Stimulated activated CD4-positive, alpha-beta T cell treated with anti-CD3 and anti-CD28 coated beads, TNF-alpha, amount 100 ng/mL, for 1 hour (primary cell): ENCODE measurements at places on chromosomes 1 and 21.

- peak; percentile 80 for DNase-seq
These were observed 8.7 kb upstream of the UMODL1 start for GRCh38 chr21:42062236-42063022.

GRCh38 chr1:224897529-224898327 lies 31.7 kb upstream of the DNAH14 start:
- no peak for DNase-seq

DNA sequence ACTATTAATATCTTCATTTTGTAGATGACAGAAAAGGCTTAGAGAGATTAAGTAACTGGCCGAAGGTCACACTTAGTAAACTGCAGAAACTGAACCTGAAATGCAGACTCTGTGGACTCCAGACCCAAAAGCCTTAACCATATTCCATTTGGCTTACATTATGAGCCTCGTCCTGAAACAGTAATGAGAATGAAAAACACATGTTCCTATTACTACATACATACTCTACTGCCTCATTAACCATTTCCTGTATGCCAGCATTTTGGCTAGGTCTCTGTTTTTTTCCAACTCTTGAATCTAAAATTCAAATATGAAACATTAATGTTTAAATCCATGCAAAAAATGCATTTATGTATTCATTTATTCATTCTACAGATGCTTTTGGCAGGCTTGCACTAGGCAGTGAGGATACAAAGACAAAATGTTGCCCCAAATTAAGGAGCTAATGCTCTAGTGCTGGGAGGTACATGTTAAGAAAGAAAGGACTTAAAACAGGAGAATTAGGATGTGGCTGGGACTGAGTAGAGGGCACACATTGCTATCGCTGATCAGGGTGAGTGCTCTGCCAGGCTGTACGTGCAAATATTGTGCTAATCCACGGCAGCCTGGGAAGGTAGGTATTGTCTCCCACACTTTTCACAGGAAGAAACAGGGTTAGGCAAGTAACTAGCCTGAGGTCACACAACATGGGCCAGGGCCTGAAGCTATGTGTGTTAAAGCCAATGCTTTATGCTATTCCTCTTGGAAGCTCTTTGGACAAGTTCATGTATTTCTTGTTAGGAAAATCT lies 14.0 kb downstream of the DEGS1 start:
- DNase-seq: no peak

DNA sequence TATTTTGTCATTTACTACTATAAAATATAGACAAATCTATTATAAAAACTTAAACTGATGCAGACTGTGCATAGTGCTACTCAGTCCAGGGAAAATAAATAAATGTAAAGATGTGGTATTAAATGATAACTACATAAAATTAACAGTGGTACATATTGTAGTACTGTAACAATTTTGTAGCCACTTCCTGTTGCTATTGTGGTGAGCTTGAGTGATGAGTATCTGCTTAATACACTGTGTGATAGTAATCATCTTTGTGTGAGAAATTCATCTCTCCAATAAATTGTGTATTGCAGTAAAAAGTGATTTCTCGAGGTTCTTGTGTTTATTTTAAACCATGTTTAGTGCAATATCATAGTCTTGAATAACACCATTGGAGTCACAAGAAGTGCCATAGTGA lies 353.4 kb upstream of the ZRANB2 start:
- no peak for DNase-seq

- no peak for DNase-seq
These were observed 3.2 kb downstream of the EFHD2 start for GRCh38 chr1:15412843-15413242.

DNA sequence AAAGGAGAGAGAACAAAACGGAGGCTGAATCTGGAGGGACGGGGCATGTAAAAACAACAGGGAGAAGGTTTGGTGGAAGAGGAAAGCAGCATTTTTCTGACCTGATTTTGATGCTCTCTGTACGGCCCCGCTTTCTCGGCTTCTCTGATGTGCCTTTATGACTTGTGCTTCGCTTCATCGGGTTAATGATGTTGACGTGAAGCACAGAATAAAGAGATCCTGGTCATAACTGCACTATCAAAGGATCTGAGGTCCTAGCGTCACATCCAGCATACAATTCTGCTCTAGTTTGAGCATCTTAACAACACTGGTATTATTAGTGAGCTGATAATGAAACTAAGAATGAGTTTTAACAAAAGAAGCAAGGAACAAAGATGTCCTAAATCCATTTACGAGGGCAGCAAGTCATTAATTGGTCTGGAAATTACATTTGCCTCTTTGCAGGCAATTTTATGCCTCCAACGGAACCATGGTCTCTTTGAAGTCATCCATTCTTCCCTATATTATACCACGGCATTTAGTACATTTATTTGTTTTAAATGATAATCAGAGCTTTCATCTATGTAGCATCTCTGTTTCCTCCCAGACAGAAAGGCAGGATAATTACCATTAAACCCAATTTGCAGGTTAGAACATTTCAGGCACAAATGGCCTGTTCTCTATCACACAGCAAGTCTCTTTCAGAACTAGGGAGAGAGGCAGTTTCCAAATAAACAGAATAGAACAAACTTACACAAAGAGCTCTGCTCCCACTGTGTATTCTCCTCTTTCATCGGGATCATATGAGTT lies 45.3 kb upstream of the B3GALNT2 start:
- no peak for DNase-seq
